Adipose tissue (tissue), 3 donors: ENCODE measurements at places on chromosomes 12 and 14. TPM values are rescaled to one million over a fixed set of nuclear protein-coding genes. Genes with fewer than 3 reads are reported as not detected.

Gene LAG3
- polyA plus RNA-seq, result 3.0 TPM

Gene ITGA5
- 17.6 TPM for polyA plus RNA-seq

Gene HHIPL1
- 0.90 TPM for polyA plus RNA-seq

Gene SOAT2
- polyA plus RNA-seq, result not detected

Gene ART4
- 0.66 TPM for polyA plus RNA-seq

Gene NAV3
- polyA plus RNA-seq, result 9.8 TPM

Gene C14orf180
- polyA plus RNA-seq, result 105 TPM

Gene CEP290
- polyA plus RNA-seq, result 8.5 TPM

Gene LRRK2
- polyA plus RNA-seq, result 4.4 TPM

Gene BORCS5
- polyA plus RNA-seq, result 11.4 TPM

Gene SYCP3
- polyA plus RNA-seq, result not detected

Gene CLEC9A
- not detected for polyA plus RNA-seq

Gene CAPZA3
- polyA plus RNA-seq, result not detected

Gene RPS6KA5
- 1.8 TPM for polyA plus RNA-seq

Gene STYK1
- not detected for polyA plus RNA-seq

Gene IGF1
- polyA plus RNA-seq, result 94.8 TPM

Gene SYNDIG1L
- polyA plus RNA-seq, result 0.10 TPM

Gene LBHD2
- polyA plus RNA-seq, result 0.09 TPM

Gene CLEC4C
- polyA plus RNA-seq, result not detected

Gene PTMS
- 632 TPM for polyA plus RNA-seq

Gene RILPL1
- polyA plus RNA-seq, result 3.4 TPM

Gene PCED1B
- polyA plus RNA-seq, result 2.7 TPM

Gene PAX9
- under 0.01 TPM for polyA plus RNA-seq

Gene SLC16A7
- 3.3 TPM for polyA plus RNA-seq

Gene CD163L1
- polyA plus RNA-seq, result 2.1 TPM

Gene SIRT4
- 0.93 TPM for polyA plus RNA-seq

Gene INHBE
- polyA plus RNA-seq, result not detected

Gene BBOF1
- polyA plus RNA-seq, result 7.6 TPM

Gene EIF2B1
- 19.1 TPM for polyA plus RNA-seq

Gene PTPRO
- 0.31 TPM for polyA plus RNA-seq

Gene EIF2S3B
- polyA plus RNA-seq, result 0.41 TPM

Gene DNAH10
- 0.26 TPM for polyA plus RNA-seq

Gene DCD
- polyA plus RNA-seq, result not detected

Gene RFX4
- polyA plus RNA-seq, result 0.14 TPM

Gene OR6C4
- polyA plus RNA-seq, result not detected

Gene SCN8A
- 0.12 TPM for polyA plus RNA-seq

Gene FBRSL1
- polyA plus RNA-seq, result 26.9 TPM

Gene NTN4
- 10.2 TPM for polyA plus RNA-seq

Gene RERG
- polyA plus RNA-seq, result 3.0 TPM

Gene PLEKHG3
- polyA plus RNA-seq, result 21.3 TPM

Gene PTGES3
- 99.6 TPM for polyA plus RNA-seq
